AG09309 (cell line): ENCODE measurements at places on chromosomes 7 and 10.

DNA sequence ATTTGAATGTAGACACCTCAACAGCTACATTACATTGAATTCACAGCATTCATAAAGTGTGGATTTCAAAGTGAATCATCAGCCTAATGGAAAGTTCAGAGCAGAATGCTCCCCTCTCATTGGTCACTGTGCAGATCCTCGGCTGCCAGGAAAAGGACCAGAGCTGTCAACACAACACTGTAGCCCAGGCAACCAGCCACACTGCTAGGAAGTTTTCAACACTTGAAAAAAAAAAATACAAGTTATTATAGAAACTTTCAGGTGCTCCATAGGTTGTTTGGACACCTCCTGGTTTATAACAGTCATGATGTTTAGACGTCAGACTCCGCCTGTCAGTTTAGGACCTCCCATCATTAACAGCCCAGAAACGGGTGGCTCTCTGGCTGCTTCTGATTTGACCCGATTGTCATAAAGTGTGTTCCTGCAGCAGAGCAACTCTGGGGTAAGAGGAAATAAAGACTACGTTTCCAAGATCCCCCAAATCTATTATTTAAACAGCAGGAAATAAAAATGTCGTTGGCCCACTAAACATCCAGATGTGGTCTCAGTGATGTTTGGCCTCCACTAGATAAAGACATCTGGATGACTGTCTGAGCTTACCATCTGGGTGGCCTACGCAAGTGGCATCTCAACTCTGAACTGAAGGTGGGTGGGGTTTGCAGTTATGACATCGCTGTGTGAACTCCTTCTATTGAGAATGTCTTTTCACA lies 117.4 kb downstream of the CABCOCO1 start:
- DNase-seq: peak; percentile 63

- DNase-seq: no peak
Measured at GRCh38 chr10:128086003-128086863, 40.0 kb downstream of the MKI67 start.

DNA sequence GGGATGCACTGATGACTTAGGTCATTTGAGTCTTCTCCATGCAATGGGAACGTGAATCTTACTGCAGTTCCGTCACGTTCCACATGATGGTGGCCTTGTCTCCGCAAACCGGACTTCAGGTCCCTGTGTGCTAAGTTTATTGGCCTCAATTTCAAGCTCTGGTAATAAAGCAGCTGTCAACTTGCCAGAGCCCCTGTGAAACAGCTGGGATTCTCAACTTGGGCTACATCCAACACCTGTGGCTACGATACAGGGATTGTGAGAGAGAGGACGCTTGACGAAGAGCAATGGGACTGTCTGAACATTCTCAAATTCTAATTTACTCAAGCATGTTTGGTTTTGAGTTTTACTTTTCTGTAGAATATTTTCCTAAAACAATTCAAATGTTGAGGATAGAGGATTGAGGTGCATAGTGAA lies 174.2 kb downstream of the PTN start:
- peak; percentile 50 for DNase-seq

DNA sequence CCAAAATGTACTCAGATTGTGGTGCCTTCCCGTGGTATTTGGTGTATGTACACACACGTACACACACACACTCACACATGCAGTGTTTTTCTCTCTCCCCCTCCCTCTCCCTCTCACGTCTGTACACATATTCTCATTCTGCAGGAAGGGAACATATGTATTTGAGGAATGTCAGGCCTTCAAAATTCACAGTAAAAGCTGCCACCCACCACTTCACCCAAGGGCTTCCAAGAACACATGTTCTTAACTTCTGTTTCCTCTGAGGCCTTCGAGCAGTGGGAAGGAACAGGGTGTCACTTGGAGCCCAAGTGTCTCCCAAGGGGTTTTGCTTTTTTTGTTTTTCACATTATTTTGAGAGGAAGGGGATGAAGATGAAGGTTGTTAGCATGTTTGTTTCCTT lies 198.9 kb downstream of the TCF7L2 start:
- DNase-seq: no peak

DNA sequence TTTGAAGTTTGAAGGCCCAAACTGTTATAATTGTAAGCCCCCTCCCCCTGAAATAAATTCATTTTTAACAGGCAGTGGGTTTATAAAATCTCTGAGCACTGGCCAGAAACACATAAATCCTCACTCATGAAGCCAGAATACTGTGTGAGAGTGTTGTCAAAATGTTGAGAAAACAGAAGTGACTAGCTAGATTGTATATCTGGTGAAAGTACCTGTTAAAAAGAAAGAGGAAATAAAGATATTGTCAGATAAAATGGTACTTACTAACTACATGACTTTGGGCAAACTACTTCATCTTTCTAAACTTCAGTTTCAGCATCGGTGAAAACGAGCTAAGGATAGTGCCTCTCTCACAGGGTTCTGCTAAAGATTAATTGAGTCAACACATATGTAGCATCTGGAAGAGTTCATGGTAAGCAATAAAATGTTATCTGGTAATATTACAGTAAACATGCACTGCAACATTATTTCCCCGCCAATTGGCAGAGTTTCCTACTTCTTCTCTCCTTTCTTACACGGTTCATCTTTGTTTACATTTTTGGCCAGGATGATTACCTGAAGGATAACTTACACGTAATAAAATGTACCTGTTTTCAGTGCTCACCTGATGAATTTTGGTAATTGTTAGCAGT lies 202.5 kb upstream of the CHRM2 start:
- DNase-seq: no peak

- peak; percentile 77 for DNase-seq
Measured at GRCh38 chr10:11551916-11552602, 59.4 kb downstream of the USP6NL start.
